ENCODE measurements at places on chromosomes 2 and 18.

DNA sequence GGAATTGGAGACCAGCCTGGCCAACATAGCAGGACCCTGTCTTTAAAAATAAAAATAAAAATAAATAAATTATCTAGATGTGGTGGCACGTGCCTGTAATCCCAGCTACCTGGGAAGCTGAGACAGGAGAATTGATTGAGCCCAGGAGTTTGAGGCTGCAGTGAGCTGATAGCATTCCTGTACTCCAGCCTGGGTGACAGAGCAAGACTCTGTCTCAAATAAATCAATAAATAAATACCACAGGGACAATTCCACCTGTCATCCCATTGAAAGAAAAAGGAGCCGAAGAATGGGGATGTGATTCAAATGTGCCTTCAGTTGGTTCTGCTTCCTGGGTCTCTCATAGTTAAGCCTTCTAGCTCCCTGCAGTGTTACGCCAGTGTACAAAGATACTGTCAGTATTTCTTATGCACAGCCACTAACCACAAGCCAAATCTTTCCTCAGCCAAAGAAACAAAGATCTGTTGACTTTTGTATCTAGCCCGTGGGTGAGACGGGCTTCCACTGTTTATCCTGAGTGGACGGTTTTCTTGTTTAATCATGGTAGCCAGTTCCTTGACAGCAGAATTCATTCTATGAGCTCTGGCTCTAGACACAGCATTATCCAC is 12.6 kb downstream of the LGALSL start:
- no peak for DNase-seq

- DNase-seq: no peak
Measured at GRCh38 chr2:23283-23682, 23.0 kb downstream of the FAM110C start.

DNA sequence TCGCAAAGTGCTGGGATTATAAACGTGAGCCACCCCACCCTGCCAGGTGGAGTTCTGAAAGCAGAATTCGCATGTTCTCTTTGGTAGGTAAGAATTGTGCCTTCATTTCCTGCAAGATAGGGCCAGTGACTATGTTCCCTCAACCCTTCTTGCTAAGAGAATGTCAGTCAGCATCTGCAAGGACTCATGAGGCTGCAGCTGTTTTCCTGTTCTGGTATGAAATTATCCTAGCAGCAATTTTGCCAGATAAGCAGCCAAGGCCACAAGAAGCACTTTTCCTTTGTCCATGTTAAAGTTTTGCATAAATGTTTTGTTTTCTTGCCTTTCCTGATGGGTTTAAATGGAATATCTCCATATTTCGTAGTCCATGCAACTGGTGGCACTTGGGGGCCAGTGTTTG is 6.8 kb upstream of the ARHGAP28 start:
- no peak for DNase-seq

DNA sequence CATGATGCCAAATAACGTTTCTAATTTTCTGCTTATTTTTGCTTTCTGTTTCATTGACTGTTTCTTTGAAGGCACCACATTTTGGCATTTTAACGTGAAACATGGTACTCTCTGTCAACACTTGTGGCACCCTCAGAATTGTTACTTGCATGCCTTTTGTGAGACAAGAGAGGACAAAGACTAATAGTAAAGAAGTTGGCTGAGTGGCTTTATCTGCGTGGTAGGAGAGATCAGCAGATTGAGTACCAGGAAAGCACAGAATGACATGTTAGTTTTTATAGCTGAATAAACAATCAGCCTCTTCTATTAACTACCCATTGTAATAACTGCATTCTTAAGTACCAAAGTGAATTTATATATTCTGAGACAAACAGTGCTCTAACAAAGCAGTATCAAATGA is 8.6 kb downstream of the ZNF638 start:
- DNase-seq: no peak

DNA sequence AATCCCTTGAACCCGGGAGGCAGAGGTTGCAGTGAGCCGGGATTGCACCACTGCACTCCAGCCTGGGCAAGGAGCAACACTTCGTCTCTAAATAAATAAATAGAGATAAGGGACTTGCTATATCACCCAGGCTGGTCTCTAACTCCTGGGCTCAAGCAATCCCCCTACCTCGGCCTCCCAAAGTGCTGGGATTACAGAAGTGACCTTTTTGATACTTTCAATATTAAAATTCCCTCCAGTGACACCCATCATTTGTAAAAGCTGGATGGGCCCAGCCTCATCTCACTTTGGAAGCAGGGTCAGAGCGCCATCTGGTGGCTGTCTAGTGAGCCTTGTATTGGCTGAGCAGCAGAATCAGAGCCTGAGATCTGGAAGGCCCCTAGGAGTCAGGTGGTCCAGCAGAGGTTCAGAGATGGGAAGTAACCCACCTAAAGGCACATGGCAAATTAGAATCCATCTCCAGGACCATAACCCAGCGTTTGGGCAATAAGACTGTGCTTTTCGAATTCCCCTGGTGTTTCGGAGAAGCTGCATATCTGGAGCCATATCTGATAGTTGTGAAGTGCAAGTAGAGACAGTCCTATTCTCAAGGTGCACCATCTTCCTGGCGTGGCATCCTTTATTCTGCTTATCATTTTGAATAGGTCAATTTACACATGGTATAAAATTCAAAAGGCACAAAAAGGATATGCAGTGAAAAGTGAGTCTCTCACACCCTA is 18.3 kb upstream of the SLC35F6 start:
- peak; percentile 71 for DNase-seq

DNA sequence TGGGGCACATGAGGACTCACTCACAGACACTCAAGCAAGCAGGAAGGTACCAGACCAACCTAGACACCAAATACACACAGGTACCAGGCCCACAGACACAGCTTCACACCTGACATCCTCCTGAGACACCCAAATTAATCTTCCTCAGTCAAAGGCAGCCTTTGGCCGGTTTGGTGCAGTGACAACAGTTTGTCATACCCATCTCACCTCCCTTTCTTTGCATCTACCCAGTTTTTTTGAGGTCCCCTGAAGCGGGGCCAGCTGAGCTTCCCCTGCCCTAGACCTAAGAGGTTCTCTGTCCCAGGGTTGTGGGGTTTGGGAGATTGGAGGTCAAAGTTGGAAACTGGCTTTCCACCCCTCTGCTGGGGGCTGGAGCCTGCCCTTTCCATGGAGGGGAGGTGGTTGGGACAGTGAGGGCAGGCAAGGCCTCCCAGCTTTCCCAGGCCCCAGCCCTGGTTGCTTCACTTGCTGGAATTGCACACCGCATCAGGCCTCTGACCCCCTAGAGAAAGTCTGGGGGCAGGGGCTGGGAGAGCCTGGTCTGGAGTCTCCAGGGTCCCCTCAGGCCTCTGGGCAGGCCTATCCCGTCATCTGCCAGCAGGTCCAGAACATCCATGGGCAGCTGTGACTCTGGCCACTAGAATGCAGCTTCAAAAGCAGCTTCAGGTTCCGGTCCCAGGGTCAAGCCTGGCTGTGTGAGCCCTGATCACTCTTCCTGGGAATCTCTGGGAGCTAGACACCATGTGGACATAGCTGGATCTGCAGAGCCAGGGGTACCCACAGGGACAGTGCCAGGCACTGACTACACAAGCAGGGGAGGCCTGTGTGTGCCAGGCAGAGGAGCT is 12.5 kb upstream of the TEX261 start:
- DNase-seq: no peak
